ENCODE measurements at places on chromosomes 12 and 14.

GRCh38 chr14:104715416-104715815, 8.6 kb upstream of the ADSS1 start:
- DNase-seq, result no peak

DNA sequence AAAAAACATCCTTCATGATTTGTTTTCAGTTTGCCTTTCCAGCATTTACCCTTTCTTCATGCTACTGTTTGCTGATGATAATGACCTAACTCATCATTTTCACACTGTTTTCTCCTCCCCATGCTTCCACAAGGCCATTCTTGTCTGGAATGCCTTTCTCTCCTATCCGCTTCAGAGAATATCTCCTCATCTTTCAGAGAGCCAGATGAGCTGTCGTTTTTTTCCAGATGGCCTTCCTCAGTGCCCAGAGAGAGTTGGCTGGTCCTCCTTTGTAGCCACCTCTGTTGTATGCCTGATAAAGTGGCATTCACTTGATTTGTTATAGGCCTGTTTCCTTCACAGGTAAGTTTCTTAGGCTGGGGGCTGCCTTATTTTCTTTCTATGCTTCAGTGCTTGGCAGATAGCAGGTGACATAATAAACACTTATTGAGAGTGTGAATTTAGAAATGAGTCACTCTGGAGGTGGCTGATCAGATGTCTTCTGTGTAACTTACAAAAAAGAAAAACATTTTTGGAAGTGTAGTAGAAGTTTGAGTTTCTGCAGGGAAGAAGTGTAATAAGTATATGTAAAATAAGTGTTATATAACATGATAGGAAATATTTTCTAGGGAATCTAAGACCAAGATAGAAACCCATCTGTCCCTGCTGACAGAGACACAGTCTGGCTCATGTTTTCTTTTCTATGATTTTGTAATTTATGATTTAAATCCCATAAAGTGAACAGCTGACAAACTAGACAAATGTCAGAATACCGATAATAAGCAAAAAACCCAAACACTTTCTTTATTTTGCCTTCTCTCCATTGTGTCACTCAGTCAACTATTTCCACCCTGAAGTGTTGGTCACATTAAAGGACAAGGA, 174.5 kb downstream of the DACT1 start:
- DNase-seq, result no peak

- DNase-seq, result no peak
Measured at GRCh38 chr12:115118177-115118724, 434.3 kb upstream of the TBX3 start.

DNA sequence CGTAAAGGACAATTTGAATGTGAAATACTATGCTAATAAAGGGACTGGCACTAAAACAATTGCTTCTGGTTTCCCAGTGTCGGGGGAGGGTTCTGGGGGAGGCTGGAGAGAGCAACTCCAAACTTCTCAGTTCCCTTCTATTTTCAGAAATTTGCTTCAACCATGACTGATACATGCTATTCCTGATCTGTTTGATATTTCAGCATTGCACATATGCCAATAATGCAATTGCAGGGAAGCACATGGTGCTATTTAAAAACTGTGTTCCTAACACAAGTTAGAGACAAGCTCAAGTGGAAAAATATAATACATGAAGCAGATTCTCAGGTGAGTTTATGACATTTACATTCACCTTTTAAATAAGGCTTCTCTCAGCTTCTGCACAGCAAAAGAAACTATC, 188.9 kb downstream of the RIMBP2 start:
- DNase-seq, result no peak
